Breast epithelium (tissue), 4 donors: ENCODE measurements at places on chromosomes 11 and 22.

- no peak for DNase-seq
Observed at GRCh38 chr11:128523641-128524040, 63.7 kb downstream of the ETS1 start.

DNA sequence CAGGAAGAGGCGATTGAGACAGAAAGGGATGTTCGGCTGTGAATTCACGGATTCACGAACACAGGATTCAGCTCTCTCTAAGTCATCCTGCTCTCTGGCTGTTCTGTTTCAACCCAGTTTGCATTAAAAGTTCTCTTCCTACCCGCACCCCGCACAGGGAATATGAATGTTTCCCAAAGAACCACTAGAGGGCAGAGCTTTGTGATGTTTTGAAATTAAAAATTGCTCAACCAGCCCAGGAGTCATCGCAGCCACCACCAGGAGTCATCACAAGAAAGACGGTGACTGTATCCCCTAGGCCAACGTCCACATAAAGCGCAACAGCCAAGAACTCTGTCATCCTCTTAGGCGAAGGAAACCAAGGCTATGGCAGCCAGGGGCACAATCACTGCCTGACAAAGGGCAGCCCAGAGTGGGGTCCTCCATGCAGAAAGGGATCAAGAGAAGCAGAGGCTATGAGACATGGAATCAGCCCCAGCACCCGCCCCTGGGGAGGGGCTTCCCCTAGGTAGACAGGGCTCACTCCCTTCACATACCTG lies 122.4 kb downstream of the WT1 start:
- DNase-seq: no peak

DNA sequence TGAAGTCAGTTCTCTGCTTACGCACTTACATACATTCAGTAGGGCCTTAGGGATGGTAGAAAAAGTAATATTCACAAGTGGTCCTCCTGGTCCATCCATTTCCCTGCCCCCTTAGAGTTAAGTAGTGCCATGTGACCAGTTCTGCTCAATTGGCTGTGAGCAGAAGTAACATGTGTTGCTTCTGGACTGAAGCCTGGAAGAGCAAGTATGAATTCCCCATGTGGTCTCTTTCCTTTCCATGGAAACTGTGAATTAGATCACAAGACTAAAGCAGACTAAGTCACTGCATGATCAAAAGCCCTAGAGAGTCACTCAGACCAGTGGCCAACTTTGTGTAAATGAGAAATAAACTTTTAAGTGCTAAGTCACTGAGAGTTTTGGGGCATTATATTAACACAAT lies 341.7 kb upstream of the CADM1 start:
- DNase-seq: no peak

GRCh38 chr11:110728476-110728875 lies 16.2 kb upstream of the ARHGAP20 start:
- DNase-seq: no peak

- DNase-seq: no peak
Observed at GRCh38 chr11:76048763-76049162, 157.5 kb downstream of the WNT11 start.
